ENCODE measurements at places on chromosomes 2 and 18.

GRCh38 chr2:102056079-102056581 lies 64.4 kb downstream of the IL1R2 start:
- DNase-seq = no peak

DNA sequence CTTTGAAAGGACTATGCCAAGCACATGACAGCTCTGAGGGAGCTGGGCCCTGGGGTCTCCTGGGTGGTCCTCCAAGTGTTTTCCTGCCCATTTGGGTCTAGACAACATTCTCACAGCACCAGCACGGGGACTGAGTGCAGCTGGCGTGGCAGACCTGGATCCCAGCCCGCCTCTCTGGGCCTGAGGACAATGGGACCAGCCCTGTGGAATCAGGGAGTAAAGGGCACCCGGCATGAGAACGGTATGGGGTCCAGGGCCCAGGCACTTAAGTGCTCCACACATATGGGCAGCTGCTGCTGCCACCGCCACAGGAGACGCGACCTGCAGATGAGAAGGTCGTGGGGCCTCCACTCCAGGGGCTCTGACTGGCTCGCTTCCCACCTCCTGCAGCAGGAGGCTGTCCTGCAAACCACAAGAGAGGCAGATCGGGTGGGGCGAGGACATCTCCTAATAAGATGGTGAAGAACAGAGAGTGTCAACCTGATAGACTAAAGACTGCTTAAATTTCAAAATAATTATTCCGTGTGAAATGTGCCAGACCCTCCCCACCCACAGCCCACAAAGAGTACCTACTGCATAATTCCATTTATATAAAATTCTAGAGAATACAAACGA lies 46.3 kb downstream of the FAM178B start:
- DNase-seq = no peak

DNA sequence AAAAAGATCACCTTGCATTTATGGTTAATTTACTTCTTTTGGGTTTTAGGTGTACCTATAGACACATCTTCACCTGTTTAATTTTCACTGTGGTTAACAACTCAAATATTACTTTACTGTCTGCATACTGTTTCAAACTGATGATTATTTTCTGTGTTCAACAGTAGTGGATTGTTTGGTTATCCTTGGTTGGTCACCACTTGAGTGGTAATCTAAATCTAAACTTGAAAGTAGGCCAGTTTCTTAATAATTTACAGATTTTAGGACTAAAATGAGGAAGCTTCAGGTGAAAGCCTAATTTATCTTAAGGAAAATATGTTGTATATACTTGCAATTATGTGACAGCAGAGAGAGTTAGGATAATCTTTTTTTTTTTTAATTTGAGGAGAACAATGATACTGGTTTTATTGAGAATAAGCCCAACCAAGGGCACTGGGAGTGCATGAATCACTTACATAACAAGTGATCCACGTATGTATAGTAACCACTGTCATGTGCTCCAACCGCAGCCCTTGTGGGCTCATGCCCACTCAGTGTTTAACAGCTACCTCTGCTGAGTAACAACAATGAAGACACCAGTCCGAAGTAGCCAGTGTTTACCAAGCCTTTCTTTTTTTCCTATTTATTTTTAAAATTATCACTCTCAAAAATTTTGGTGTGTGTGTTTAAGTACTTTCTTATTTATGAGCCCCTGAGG lies 31.0 kb upstream of the WDSUB1 start:
- no peak for DNase-seq

DNA sequence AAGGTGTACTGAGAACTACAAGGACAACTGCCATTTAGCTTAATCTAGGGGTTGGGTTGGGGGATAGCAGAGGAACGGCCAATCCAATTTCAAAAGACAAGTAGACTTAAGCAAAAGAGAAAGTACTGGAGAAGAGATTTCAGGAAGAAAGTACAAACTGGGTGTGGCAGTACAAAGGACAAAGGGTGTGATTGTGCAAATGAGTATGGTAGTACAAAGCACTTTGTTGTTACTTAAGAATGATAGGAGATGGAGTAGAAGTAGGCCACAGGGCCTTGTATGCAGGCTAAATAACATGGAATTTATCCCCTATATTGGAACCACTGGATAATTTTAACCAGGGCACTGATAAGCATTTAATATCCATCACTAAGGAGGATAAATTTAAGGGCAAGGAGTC lies 4.7 kb upstream of the ORC2 start:
- DNase-seq = no peak

DNA sequence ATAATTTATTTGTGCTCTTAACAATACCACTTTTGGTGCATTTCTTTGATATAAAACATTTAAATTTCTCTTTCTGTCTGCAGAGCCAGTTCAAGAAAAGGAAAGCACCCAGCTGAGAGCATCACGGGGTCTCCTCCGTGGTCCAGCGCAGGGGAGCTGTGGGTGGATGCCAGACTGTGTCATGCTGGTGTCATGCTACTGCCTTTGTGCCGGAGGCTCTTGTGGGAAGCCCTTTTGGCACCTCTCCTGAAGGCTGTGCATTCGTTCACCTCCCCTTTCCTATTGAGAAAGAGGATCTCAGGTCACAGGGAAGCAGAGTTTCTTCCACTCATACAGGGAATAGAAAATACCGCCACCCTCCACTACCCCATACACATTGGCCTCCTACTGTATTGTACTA lies 450.4 kb downstream of the GALR1 start:
- DNase-seq = no peak

GRCh38 chr2:4528246-4528645 lies 824.9 kb downstream of the DCDC2C start:
- no peak for DNase-seq

GRCh38 chr2:170986566-170987258 lies 57.7 kb downstream of the GORASP2 start:
- no peak for DNase-seq
